ENCODE measurements at places on chromosomes 13 and 19.

DNA sequence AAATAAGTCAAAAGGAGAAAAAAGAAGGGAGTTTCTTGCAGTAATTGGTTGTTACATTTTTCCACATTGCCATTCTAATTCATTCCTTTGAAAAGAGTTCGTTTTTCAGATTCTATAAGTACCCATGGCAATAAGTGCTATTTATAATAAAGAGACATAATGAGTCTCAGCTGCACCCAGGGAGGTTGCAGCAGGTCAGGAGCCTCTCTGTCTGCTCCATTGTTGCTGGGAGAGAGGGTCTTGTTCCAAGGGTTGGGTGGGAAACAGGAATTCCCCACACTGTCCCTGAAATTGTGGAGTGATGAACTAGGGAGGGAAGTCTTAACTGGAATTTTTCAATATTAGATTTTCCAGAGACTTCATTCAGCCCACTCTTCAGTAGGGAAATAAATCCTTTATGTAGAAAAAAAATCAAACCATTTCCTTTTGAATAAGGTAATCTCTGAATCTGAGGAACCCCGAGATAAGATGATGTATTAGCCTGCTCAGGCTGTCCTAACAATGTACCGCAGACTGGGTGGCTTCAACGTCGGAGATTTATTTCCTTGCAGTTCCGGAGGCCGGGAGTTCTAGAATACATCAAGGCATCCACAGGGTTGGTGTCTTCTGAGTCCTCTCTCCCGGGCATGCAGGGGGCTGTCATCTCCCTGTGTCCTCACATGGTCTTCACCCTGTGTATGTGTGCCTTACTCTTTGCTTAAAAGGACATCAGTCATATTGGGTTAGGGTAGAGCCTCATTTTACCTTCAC is 342.7 kb upstream of the TMTC4 start:
- DNase-seq = no peak

- DNase-seq = no peak
Measured at GRCh38 chr13:96780105-96780504, 214.2 kb downstream of the OXGR1 start.

DNA sequence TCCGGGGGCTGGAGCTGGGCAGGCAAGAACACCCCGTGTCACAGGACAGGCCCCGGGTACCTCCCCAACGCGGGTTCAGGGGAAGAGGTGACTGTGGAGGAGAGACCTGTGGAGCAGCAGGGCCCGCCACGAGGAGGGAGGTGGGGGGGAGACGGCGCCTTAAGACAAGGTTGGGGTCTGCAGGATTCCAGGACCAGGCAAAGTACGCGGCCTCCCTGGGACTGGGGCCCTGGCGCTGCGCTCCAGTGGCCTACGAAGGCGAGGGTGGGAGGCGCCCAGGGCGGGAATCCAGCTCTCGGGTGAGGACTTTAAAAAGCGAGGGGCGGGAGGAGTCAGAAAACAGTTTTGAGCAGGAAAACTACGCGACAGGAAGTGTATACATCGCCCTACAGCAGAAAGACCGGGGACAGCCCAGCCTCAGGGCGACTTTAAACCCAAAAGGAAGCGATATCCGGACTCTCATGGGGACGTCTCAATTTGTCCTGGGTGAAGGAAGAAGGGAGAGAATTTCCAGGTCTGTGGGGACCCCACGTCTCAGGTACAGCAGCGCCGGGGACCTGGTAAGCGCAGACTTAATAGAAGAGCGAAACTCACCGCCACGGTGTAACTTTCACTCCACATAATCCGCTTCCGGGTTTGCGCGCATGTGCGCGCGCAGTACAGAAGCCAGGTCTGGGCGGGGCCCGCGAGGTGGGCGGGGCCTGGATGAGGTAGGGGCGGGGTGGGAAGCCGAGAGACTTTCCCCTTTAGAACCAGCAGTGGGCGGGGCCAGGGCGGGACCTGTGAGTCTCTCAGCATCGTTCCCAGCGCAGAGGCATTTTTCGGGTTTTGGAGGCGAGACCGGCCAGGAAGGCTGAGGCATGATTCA is at the start of gene ZNF83:
ZNF83 (minus strand) TSS at position 638 of the 868 bp plus-strand sequence.
- DNase-seq = peak; percentile 87

DNA sequence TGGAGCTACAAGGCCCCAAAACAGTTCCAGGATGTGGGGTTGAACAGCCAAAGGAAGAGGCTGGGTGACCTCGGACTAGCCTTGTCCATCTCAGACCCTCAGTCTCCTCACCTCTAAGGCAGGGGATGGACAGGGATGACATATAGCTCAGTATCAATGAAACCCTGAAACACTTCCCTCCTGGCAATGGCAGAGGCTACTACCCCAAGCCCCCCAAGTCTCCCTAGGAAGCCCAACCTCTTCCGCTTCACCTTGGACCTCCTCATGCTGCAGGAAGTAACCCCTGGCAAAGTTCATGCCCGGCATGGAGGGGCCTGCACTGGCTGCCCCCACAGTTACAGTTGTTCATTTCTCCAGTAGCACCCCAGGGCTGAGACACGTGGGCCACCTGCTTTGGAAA is 10.6 kb downstream of the CCDC97 start:
- DNase-seq = no peak

GRCh38 chr13:42880056-42880605 is 98.7 kb downstream of the FAM216B start:
- no peak for DNase-seq

DNA sequence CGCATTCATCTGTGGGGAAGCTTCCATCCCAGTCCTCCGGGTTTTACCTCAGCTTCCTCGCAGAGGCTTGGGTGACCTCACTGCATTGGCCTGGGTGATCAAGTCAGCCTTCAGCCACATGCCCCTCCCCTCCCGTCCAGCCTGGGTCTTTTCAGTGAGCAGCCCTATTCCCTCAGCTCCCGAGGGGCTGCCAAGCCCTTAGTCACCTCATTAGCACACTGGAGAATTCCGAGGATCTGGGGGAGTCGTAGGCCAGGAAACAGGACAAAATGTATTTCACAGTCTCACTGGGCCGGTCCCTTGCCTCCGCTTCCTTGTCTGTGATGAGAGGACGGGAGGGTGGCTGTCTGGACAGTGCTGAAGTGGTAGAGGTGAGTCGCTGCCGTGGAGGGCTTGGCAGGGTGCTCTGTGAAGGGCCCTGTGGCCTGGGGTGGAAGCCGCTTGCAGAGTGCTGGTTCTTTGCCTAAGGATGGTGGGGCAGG is 19.9 kb downstream of the KDM4B start:
- DNase-seq = no peak

GRCh38 chr13:114070098-114070799 is 62.2 kb downstream of the RASA3 start:
- no peak for DNase-seq

DNA sequence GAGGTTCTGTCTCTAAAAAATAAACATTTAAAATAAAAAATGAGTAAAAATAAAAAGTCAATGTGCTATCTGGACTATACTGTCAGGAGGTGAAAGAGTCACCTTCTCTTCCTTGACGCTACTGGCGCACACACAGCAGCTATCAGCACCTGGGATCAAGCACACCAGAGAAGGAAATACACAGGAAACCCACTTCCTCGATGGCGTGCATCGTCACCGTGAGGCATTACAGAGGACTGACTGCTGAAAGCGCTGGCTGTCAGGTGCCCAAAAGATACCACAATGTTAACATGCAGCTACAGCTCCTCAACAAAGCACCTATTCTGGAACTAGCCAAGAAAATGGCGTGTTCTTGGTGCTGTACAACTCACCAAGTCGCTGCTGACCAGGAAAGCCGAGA is 6.1 kb downstream of the SLC35E1 start:
- no peak for DNase-seq

GRCh38 chr13:48299591-48299990 is 4.0 kb upstream of the RB1 start:
- DNase-seq = no peak

GRCh38 chr19:3366753-3367627 is 607 bp downstream of the NFIC start:
- no peak for DNase-seq

DNA sequence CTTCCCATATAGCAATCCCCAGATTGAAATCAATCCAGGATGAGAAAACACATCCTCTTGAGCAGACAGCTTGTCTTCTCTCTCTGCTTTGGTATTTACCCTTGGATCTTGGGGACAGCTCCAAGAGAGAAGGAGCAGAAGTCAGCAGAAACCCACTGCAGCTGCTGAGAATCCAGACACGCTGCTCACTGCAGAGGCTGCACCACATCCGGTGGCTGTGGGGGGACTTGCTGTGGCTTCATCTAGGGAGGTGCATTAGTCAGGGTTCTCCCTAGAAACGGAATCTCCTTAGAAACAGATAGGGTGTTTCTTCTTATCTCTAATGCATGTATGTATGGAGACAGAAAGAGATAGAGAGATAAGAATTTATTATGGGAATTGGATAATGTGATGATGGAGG is 2.7 kb downstream of the CYP4F12 start:
- no peak for DNase-seq

- no peak for DNase-seq
Measured at GRCh38 chr13:20016649-20017364, 58.3 kb downstream of the ZMYM2 start.

DNA sequence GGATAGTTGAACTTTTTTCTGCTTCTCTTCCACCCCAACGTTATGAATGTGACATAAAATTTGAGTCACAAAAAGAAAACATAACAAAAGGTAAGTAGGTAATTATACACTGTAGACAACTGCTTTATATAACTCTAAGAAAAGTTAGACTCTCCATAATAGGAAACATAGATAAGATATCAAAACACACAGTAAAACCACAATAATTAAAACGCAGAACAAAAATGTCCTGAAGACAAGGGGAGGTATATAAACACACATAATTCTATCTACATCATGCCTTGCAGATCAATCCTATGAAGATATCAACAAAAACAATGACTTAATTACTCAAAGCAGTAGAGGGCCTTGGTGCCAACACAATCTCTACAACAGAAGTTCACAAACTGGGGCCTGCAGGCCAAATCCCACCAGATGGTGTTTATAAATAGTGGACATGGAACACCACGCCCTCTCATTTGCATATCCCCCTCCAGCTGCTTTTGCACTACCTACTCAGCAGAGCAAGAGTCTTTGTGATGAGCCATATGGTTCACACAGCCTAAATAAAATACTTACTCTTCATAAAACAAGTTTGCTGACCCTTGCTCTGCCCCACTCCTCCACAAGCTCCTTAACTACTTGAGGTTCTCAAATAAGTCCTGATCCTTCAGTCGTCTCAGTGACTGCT is 254.7 kb downstream of the KLF12 start:
- DNase-seq = no peak

- no peak for DNase-seq
Measured at GRCh38 chr19:6260376-6260775, 19.4 kb downstream of the MLLT1 start.

DNA sequence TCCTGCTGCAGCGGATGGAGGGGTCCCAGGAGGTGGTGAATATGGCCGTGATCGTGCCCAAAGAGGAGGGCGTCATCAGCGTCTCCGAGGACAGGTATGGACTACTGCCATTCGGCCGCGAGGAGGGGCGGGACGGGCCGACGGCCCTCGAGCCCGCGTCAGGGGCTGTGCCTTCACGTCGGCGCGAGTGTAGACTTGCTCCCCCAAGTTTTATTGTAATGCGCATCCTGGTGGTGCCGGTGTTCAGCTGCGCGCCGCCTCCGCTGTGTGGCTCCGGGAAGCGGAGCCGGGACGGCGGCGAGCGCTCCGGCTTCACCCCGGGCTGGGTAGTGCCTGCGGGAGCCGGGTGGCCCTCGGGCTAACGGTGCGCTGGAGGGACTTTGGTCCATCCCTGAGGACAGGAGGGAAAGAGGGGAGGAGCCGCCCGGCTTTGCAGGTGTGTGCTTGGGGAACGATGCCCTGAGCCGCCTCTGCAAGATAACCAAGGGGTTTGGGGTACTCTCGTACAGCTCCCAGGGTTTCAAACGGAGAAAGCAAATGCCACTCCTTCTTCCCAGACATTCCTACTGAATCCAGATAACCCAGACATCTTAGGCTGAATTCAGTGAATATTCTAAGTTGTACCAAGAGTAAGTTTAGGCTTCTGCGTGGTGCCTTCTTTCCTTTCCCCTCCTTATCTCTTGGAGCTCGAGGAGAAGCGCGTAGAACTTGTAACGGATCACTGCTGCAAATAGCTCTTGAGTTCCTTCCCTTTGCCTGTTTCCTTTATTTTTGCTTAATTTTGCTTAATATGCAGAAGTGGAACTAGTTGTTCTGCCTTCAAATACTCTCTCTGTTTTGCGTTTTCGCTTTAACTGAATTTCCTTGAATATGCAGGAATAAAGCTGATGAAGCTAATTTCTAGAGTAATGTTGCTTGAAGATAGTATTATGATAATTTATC is 740 bp downstream of the WDFY2 start:
- DNase-seq = peak; percentile 62

DNA sequence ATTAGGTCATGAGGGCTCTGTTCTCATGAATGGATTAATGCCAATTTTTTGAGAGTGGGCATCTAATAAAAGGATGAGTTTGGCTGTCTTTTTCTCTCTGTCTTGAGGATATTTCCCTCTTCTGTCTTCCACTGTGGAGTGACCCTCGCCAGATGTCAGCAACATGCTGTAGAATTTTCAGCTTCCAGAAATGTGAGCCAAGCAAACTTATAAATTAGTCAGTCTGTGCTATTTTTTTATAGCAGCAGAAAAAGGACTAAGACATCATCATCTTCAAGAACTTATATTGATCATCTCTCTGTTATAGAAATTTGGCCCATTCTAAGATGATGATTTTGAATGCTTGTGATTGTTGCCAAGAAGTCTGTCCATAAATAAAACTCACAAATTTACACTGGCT is 431.4 kb downstream of the FGF9 start:
- no peak for DNase-seq

- DNase-seq = no peak
Measured at GRCh38 chr13:31717583-31717982, 21.7 kb upstream of the RXFP2 start.
